ENCODE measurements at places on chromosomes 6 and 20.

- no peak for DNase-seq
Measured at GRCh38 chr20:11305406-11305805, 612.3 kb upstream of the BTBD3 start.

GRCh38 chr6:106090001-106090400, 3.9 kb downstream of the PRDM1 start:
- DNase-seq, result no peak

DNA sequence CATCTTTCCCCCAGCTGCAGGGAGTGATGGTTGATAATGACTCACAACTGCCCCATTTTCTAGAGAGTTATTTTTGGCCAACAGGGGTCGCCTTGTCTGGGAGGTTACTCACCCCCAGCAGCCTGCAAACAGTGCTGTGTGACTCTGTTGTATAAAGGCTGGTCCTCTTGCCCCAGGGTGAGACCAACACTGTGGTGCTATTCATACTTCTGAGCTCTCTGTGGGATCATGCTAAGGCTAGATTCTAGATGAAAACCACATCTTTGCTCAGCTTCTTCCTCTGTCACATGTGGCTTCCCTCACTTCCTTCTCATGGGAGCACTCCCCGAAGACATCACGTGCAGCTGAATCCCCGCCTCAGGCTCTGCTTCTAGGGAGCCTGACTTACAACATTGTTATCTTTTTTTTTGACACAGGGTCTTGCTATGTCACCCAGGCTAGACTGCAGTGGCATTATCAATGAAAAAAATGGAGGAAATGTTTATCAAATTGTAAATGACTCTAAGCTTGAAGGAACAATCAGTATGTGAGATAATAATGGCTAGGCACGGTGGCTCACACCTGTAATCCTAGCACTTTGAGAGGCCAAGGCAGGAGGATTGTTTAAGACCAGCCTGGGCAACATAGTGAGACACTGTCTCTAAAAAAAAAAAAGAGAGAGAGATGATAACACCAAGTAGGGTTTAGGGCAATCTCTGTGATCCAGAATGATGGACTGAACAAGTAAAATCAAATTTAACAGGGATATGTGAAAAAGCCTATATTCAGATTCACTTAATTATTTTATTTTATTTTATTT, 55.7 kb upstream of the SLC23A2 start:
- DNase-seq, result peak; percentile 56

- DNase-seq, result no peak
Measured at GRCh38 chr20:11880680-11881079, 37.0 kb upstream of the BTBD3 start.

DNA sequence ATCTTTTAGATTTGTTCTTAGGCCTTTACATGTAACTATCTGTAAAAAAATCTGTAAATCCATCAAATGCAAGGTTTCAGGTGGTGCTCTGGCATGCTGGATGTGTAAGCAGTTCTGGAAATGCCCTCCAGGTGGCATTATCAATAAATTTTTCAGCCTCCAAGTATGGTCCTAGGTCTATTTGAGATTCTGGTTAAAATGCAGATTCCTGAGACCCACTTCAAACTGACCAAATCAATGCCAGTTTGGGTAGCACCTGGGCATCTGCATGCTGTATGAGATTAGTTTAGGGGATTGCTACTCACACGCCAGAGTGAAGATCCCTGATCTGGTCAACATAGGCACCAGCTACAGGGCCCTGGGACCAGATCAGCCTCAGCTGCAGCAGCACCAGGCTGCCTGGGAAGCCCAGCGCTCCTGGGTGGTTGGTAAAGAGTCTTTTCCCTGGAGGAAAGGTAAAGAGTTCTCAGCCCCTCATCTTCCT, 507.3 kb upstream of the CITED2 start:
- DNase-seq, result no peak

- no peak for DNase-seq
Measured at GRCh38 chr6:115838763-115839401, 221.8 kb downstream of the FRK start.

- DNase-seq, result no peak
Measured at GRCh38 chr6:37177077-37177934, 7.4 kb downstream of the PIM1 start.

Measured in T-helper 9 cell (primary cell).